ENCODE measurements at places on chromosomes 1 and 21.

- no peak for DNase-seq
Observed at GRCh38 chr1:160925652-160926244, 28.9 kb downstream of the ITLN2 start.

DNA sequence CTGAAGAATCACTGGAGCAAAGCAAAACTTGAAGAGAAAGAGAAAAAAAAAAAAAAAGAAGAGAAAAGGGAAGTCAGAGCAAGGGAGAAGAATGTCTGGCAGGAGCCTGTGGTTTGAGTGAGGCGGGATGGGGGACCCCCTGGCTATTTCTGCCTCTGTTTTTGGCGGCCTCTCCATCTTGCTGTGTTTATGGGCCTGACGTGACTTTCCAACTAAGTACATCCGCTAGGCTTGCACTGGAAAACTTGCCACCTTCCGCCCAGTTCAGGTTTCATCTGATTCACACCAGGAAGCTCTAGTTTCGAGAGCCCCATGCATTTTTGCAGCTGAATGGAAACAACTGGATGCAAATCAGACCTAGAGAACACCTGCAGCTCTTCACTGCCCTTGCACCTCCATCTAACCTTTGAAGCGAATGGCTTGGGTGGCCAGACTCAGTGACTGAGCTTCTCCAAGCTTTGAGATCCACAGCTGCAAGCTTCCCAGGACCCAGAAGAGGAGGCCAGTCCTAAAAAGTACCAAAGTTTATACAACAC lies 28.0 kb downstream of the TBX15 start:
- DNase-seq, result no peak

GRCh38 chr1:44353604-44354003 lies 1.5 kb downstream of the ERI3 start:
- no peak for DNase-seq

DNA sequence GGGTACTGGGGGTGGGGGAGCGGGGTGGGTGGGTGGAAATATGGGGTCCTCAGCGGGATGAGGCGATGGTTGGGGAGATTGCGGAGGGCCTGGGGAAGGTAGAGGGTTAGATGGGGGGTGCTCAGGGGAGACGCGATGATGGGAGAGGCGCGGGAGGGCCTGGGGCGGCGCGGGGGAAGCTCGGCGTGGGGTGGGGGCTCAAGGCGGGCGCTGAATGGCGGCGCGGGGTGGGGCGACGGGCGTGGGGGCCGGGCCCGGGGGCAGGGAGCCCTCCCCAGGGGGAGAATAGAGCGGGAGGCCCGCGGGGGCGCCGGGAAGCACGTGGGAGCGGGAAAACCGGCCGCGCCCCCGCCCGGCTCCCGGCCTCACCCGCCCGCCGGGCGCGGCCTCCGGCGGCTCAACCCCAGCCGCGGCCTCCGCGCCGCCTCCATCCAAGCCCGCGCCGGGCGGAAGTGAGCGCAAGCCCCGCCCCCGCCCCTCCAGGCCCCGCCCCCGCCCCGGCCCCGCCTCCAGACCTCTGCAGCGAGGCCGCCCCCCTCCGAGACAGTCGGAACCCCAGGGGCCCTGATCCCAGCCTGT lies at the start of gene FAAP20:
Gene FAAP20, minus strand, starts transcription at position 454 of the 579 bp plus-strand sequence. Its CDS starts 23 bp downstream, at position 431.
- DNase-seq, result no peak

DNA sequence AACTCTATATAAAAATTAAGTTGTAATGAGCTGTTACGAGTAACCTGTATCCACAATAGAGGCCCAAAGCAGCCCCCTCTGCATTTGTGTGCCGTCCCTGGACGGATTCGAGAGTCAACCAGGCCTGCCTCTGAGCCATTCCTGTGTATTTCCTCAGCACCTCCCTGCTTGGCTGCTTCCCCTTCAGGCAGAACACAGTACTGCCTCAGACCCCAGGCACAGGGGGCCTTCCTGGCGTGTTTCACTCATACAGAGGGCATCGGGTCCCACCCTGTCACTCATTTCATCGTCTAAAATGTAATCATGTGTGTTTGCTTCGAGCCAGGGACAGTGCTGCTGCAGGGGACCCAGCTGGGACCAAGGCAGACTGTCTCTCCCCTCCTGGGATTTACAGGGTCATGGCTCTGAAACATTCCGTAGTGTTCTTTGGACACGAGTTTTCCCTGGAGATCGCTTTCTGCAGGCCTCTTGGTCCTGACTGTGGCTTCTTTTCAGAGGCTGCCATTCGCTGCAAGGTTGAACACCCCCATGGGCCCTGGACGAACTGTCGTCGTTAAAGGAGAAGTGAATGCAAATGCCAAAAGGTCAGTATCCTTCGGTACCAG lies 19.4 kb downstream of the LGALS8 start:
- no peak for DNase-seq
